ENCODE measurements at places on chromosomes 7 and 10.

DNA sequence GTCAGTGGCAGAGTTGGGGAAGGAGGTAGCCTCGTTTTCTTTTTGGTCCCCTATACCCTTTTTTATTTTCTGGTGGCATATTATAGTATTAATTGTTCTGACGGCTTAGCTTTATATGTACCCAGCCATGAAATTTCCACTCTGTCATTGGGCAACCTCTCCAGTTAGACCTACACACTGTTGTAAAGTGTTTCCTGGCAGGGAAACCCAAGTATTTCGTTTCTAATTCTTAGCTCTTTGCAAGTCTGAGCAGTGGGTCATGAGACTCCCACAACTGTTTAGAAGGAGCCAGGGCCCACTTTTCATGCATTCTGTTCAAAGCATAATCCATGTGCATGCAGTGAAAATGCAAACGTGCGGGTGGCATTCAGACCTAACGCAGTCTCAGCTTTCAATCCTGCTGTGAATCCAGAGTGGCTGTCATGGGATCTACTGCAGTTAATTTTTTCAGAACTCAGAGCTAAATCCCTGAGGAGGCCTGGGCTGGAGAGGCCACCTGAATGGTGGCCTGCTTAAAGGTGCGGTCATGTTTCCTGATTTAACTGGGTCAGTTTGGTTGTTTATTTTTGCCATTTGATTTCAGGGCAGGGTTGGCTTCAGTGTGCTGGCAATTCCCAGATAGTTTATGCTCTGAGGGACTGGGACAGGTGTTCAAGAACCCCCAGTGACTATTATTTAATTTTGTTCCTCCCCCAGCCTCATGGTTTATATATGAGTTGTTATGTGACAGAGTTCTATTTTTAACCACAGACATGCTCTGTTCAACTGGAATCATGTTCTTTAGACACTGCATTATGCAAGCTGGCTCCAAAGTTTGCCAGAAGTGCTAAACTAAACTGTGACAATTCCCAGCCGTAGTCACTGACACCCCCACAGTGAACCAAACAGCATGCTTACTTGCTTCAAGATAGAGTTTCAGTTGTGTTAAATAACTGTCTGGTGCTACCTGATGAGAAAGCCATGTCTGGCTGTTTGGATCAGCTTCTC lies 27.4 kb upstream of the SYPL1 start:
- DNase-seq = no peak

- DNase-seq = peak; percentile 71
Measured at GRCh38 chr10:68471586-68472408, at the start of gene DNA2. TSS of gene DNA2 (minus strand) at chr10:68471973. CDS start at chr10:68471864, 109 bp downstream.

- no peak for DNase-seq
Measured at GRCh38 chr10:57420881-57421280, 846.8 kb downstream of the IPMK start.

DNA sequence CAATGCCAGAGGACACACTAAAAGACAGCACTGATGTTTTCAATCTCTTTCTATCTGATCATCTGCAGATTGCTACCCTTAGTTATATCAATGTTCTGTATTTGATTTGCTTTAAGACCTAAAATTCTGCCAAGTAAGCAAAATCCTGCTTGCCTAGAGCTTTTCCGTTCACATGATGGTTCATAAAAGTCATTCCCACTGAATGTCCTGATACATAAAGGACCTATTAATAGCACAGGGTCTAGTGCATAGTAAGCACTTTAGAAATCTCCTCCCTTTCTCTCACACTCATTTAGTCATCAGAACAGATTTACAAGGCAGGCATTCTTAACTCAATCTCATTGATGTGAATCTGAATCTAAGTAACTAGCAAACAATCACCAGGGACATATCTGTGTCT lies 68.8 kb downstream of the PCGF5 start:
- no peak for DNase-seq

DNA sequence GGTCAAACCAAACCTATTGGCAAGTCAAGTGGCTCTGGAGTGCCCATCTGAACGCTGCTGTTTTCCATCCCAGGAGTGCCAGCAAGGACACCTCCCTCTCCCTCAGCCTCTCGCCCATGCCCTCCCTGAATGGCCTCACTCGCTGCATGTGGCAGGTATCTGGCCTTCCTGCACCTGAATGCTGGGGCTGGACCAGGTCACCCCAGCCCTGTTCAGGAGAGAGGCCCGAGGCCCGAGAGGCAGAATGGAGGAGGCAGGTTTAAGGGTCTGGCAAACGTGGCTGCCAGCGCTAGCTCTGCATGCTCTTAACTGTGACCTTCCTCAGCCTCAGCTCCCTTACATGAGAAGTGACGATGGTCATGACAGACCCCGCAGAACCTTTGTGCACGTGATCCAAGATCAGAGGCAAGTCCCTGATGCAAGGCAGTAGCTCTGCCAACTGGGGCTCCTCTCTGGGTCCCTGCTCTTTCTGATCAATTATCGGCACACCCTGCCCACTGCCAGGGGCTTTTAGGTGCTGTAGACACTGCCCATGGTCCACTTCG lies 295.7 kb upstream of the ZMIZ1 start:
- no peak for DNase-seq

GRCh38 chr10:131746241-131746711 lies 154.5 kb upstream of the PPP2R2D start:
- no peak for DNase-seq

DNA sequence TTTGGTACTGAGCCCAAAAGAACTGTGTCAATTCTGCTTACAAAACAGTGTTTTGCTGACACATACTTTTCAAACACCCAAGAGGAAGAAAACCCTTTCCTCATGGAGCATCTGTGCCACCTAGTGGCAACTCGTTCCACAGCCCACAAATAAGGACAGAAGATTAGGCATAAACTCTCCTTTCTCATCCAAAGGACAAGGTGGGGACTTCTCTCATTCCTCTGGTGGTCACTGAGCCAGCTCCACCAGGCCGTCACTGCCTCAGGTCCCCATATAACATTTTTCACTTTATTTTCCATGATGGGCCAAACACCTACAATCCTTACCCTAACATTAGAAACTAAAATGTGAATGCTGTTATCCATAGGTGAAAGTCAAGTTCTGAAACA lies 76.9 kb downstream of the RNF216 start:
- DNase-seq = peak; percentile 65

Data from activated T-helper 1 cell treated with anti-CD3 and anti-CD28 coated beads, Interleukin-12 subunit alpha, Interleukin-12 subunit beta, Interleukin-2, Interleukin-4 antibody, amounts not matched to agents 30 ng/mL and 10 ng/mL and 1 ng/mL, durations not matched to agents 14 hours and 24 hours and 36 hours (primary cell).